Stimulated activated memory B cell treated with anti-CD40 and anti-IgM and Interleukin-4, amounts not matched to agents 10 μg/mL and 1 μg/mL and 100 μg/mL, for 72 hours (primary cell): ENCODE measurements at places on chromosomes 2 and 18.

DNA sequence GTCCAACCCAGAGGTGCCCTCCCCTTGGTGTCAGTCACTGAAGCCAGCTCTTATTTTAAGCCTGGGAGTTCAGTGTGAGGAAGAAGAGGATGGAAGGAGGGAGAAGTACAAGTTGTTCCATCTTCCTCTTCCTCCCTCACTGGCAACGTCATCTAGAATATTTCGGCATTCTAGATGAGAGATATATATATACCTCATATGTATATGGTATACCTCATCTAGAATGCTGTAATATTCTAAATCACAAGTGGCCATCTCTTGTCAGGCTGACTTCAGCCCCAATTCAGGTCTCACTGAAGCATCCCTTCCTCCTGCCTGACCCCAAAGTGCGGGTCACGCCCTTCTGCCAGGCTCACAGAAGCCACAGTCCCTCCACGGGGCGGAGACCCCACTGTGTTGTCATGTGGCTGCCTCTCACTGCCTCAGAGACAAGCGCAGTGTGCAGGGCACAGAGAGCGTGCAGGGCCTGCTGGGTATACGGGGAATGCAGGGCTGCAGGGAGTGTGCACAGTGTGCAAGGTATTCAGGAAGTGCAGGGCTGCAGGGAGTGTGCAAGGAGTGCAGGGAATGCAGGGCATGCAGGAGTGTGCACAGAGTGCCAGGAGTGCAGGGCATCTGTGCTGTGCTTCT lies 32.8 kb upstream of the B3GNT7 start:
- no peak for ATAC-seq

DNA sequence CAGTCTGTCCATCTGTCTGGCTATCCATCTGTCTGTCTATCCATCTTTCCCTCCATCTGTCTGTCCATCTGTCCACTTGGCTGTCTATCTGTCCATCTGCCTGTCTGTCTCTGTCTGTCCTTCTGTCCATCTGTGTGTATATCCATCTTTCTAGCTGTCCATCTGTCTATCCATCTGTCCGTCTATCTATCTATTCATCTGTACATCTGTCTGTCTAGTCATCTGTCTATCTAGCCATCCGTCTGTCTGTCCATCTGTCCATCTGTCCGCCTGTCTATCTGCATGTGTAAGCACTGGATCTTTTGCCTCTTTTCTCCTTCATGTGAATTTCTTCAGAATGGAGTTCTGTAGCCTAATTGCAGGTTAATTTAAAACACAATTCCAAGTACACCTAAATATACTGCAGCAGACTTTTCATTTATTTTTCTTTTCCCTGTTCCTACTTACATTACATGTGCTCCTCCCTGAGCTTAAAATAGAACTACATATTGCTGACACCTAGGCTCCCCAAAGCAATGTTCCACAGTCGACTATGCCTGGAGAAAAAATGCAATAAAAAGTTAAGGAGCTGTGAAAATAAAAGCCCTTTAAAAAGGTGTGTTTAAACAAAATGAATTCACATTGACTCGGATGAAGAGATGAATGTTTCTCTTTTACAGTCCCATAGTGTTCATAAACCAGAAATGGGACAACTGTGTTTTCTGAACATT lies 37.4 kb upstream of the TXNDC2 start:
- no peak for ATAC-seq

DNA sequence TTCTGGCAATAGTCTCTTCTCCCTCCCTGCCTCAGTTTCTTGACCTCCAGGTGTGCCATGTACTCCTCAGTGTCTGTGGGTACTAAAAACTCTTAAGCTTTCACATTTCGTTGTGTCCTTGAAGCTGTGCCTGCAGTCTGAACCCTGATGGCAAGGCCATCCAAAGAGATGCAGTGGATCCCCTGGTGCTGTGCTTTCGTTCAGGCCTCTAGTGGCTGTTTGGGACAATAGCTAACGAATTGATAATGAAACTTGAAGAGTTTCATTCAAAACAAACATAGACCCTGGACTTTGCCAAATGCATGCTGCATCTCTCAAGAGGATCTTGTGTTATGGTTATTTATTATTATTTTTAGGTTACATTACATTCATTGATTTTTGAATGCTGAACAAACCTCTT lies 523.1 kb upstream of the FSIP2 start:
- no peak for ATAC-seq

DNA sequence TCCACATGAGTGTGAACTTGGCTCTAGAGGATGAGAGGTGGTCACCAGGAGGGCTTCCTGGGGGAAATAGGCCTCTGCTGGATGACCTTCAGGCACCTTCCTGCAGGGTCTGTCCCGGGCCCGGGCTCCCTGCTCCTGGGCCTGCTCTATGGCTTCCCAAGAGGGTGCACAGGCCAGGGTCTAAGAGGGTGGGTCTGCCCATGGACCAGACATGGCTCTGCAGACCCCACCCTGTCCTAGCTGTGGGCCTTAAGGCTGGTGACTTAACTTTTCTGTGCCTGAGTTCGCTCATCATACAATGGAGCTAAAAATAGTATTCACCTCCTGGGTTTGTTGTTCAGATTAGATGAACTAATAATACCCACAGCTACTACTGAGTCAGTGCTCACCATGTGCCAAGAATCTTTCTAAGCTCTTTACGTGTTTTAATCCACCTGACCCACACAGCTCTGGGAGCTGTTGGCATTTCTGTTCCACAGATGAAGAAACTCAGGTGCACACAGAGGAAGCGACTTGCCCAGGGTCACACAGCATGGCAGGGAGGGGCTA lies 14.4 kb downstream of the INHBB start:
- ATAC-seq = no peak

GRCh38 chr18:37285825-37286224 lies 279.8 kb downstream of the CELF4 start:
- no peak for ATAC-seq

DNA sequence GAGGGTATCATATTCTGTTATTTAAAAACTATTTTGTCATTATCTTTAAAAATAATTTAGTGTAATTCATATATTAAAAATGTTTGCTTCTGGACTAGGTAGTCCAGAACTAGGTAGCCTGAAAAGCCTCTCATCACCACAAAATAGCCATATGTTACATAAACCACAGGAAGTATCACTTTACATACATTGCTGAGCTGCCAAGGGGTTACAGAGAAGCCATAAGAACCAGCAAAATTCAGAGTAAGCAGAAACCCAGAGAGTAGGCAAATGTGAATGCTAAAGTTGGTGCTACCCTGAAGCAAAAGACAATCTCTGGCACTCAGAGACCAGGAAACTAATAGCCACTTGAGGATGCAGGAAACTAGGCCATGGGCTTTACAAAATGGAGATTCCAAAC lies 60.9 kb downstream of the LOXHD1 start:
- no peak for ATAC-seq

DNA sequence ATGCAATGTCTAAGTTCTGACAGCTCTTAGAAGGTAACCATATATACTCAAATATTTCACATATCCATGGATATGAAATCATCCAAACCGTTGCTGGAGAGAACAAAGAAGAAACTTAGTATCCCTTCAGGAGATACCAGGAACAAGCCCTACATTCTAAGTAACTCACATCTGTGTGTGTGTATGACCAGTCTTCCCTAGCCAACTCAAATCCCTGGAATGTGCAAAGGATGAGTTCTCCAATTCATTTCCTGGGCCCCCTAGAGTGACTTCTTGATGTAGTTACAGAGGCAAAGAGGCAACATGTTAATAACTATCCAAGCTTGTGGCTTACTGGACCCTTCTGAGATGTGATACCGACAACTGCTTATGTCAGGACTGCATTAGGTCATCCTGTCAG lies 20.1 kb downstream of the TPGS2 start:
- ATAC-seq = no peak

GRCh38 chr2:8342407-8342806 lies 339.4 kb upstream of the ID2 start:
- ATAC-seq = no peak

GRCh38 chr2:102098756-102099155 lies 43.8 kb upstream of the IL1R1 start:
- ATAC-seq = no peak

DNA sequence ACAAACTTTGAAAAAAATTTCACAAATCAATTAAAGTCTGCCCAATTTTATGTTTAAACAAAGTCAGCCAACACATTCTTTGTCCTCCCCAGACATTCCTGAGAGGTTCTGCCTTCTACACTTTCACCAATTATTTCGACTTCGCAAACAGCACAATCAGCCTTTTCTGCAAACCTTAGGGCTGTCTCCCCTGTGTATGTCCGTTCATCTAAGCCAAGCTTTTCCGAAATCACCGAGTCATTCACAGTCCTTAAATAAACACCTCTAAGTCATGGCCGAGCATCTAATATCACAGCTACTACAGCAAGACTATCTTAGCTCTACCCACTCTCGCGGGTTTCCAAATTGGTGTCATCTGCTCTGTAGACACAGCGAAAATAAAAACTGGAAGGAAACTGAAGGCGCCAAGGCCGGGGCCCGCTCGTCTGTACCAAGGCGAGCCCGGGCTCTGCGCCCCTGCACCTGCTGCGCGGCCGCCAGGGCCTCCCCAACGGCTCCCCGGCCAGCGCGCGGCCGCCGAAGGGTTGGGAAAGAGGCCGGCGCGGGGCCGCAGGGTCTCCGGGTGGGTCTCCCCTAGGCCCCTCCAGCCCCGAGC lies 730 bp downstream of the ODC1 start:
- ATAC-seq = peak; percentile 63

DNA sequence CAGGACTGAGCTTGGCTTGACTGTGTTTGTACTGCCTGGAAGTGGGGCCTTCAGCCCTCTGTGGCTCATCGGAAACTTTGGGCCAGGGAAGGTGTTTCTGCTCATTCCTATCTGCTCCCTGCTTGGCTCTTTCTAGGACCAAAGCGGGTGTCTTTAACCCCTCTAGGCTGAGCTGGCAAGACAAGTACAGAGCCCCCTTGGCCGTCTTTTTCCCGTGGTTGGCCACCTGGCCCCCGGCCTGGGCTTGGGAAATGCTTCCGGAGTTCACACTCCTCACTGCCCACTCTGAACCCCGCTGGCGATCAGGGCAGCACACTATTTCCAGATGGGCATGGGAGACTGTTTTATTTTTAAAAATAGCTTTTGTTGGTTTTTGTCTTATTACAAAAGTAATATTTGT lies 243.0 kb downstream of the DYSF start:
- no peak for ATAC-seq

DNA sequence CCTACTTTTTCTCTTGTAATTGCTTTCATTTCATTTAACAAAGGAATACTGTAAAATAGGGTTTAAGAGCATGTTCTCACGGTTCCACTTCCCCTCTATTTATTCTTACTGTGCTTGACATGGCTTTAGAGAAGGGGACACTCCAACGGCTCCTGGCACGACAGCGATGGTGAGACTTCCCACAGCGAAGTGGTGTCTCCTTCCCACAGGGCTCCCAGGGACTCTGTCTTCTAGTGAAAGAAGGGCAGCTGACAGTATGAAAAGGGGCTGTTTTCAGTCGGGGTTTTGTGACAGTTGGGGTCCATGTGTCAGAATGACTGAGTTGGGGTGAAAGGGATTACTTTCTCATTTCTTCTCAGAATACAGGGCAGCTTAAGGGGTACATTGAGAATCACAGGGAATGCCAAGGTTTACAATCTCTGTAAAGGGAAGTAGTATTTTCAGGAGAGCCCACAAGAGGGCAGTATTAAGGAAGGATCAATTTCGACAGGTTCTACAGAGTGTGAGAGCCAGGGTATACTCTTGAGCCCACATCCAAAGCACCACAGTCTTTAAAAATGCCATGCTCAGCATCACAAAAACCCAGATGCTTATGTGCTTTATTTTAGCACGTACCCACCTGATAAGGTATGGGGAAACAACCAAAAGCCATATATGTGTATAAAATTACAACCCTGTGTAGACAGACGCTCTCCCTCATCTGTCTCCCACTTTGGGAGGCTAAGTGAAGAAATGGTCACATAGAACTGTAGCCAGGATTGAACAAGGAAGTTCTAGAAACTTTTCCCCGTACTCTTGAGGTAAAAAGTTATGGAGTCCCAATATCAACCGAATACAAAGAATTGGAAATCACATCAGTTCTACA lies 31.3 kb upstream of the RAPGEF4 start:
- ATAC-seq = no peak

DNA sequence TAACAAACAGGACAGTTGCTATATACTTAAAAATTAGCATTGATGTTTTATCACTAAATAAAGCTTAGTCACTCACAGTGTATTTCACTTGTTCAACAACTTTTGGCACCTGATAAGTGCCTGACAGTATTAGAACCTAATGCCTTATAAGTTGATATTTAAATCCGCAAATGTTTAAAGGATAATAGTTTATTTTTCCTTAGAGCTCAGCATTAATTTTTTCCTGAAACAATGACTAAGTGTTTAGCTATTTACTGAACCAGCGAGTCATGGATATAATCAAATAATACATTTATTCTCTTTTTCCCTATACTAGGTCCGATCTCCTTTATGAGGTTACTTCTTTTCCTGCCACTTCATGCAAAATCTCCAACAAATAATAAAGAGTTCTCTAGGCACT lies 146.0 kb upstream of the PGAP1 start:
- ATAC-seq = no peak

DNA sequence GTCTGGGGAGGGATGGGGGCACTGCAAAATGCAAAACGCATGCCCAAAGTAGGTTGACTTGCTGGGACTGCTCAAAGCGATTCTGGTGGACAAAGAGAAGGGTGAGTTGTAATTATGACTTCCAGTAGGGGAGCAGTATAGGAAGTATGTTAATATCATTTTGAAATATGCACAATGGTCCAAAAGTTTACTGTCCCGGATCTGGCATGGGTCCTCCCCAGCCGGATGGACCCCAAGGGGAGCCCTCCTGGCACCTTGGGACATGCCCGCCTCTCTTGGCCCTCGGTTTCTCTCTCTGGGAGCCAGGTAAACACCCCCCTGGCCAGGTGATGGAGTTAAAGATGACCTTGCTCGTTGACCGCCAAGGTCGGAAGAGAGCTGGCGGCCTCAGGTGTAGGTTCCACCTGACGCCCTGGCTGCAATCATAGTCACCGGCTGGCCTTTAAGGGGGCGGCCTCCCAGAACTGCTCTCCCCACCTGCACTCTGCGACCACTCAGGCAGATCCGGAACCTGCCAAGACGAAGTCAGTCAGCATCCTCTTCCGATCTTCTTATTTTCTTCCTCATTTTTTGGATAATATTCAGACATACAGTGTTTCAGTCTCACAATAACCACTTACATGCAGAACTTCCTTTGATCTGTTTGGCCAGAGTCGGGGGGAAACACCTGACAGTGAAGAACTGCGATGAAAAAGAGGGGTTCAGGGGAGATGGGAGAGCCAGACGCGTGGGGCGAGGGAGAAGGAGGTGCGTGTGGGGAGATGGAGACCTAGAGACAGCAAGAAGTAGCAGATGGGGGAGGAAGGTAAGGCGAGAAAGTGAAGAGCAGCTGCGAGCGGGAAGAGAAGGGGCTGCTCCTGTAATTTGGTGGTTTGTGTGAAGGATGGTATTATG lies 148.3 kb downstream of the MEIS1 start:
- no peak for ATAC-seq

DNA sequence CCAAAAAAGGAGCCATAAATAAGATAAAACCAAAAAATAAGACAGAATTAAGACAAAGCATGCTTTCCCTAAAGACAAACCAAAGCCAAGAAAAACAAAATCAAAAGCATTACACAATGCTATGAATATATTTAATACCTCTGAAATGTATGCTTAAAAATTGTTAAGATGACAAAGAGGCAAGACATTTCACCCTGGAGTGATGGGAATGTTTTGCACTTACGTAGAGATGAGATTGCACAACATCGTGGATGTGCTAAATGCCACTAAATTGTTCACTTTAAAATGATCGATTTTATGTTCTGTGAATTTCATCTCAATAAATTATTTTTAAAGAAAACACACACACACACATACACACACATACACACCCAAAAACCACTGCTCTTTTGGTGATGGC lies 386.6 kb upstream of the KLHL29 start:
- ATAC-seq = no peak

GRCh38 chr2:149313512-149313972 lies 16.8 kb upstream of the LYPD6 start:
- peak; percentile 76 for ATAC-seq
